ENCODE measurements at places on chromosomes 5 and 9.
A peak's percentile ranks its signal among the peaks of the same experiment; 100 is the strongest.

DNA sequence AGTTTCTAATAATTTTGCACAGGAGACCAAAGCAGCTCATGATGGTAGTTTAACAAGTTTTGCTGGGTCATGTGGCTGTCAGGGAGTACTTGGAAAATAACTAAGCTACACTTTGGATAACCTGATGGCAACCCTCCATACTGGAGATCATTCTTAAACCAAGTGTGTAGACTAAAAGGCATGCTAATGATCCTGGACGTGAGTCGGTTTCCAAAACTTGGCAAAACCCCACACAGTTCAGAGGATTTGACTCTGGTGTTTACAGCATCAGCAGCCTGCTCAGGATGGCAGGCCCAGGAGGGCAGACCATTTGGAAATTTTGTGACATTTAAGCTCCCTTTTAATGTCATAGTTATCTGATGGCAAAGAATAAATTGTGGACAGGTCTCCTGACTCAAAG, 196.5 kb upstream of the EFNA5 start:
- no peak for DNase-seq

- peak; percentile 29 for DNase-seq
Observed at GRCh38 chr9:35905912-35906679, at the start of gene HRCT1. Gene HRCT1, plus strand, starts transcription at chr9:35906202. Its CDS starts 86 bp downstream, at chr9:35906288.

DNA sequence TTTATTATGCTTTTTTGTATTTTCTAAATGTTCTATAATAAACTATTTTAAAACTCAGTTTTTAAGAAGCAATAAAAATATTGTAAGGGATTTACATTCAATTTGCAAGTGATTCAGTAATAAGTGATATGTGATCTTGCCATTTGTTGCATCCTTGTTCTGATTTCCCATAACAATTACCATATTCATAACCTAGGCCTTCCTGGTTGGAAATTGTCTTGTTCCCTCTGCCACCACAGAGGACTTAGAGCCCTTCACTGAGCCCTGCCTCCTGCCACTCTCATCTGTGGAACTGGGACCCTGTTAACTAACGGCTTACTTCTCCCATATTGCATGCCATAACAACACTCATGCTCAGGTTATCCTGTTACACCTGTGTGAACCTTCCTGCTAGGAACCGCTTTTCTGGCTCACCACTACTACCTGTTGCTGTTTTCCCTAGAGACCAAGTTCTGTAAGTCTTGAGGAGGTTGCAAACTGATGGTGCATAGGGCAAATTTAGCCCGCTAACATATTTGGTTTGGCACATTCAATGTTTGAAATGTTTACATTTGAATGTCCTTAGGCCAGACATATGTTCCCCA, 32.9 kb upstream of the DTWD2 start:
- no peak for DNase-seq

- DNase-seq = no peak
Observed at GRCh38 chr5:128681764-128682592, 143.9 kb upstream of the FBN2 start.

- DNase-seq = no peak
Observed at GRCh38 chr9:35705836-35706430, 16.2 kb upstream of the TPM2 start.

DNA sequence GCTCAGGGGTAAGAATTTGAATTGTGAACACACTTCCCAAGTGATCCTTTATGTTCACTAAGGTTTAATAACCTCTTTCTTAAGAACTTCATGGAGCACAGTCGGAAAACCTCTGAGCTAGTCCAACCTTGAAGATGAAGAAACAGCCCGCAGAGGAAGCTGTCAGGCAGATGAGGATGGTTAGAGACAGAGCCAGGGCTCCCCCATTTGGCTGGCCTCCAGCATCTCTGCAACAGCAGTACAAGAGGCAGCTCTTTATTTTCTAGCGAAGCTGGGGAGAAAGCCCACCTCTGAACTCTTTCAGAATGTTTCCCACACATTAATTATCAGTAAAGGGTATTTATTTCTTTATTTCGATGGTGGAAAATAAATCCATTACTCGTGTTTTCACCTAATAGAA, 350.8 kb downstream of the DMRT2 start:
- DNase-seq = no peak

- DNase-seq = no peak
Observed at GRCh38 chr9:86604741-86605140, 250.5 kb upstream of the TUT7 start.

DNA sequence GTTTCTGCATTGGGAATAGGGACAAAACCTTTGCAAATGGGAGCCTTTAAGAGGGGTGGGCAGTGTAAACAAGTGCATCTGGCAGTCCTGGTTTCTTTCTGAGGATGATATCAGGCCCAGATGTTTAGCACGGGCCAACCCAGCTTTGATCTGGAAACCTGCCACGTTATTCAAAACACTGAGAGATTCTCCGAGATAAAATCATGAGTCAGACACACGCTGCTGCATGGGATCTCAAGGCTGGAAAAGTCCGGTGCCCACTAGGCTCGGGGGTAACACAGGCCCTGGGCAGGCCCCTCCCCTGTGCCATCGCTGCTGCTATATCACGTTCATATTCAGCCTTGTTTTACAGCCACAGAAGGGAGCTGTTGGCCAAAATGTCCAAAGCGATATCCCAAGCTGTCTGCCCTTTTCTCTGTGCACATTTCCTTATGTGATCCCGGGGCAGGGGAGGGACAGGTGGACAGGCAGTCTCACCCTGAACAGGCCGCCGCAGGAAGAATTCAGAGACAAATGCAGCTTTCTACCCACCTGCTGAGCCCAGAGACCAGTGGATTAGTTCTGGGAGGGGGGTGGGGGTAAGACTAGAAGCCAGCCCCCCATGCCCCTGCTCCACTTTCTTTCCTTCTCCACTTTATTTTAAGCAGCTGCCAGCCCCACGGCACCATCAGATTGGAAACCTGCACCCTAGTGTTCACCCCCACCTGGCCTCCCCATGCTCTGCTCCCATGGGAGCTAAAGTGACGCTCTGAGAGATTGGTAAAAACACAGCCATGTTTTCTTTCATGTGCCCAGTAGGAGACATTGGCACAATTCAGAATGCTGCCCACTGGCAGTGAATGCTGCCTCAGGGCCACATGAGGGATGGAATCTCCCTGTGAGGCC, 63.1 kb downstream of the TMOD1 start:
- DNase-seq = no peak

GRCh38 chr5:135694012-135694411, 115.2 kb upstream of the CXCL14 start:
- DNase-seq = no peak

GRCh38 chr5:119397518-119398380, 41.9 kb downstream of the TNFAIP8 start:
- no peak for DNase-seq

DNA sequence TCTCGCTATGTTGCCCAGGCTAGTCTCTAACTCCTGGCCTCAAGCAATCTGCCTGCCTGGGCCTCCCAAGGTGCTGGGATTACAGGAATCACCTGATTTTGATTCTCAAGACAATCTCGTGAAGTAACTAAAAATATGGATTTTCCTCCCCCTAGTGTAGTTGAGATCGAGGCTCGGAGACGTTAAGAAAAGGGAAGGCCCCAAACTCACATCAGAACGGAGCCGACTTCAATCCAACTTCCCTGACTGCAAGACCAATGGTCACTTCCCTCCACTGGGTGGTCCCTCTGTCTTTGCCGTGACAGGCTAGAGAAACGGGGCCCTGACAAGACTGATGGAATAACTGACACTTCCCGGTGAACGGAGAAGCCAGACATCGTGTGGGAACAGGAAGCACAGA, 28.3 kb downstream of the BARHL1 start:
- no peak for DNase-seq

DNA sequence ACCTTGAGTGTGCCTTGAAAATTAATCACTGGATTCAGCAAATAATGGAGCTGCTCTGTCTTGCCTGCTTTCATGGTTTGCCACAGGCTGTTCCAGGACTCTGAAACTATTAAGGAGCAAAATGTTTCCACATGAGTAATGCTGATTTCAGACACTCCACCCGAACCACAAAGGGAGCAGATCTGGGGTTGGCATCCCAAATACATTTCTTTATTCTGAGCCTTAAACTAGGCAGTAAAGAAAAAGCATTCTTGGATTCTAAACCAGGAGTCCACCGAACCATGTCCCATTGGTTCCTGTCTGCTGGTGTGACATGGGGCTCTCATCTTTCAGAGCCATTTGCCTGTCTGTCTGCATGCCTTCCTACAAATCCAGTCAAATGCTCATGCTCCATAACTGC, 10.1 kb upstream of the C1QTNF3 start:
- DNase-seq = no peak

GRCh38 chr9:130174920-130175321, 2.7 kb downstream of the NCS1 start:
- no peak for DNase-seq

DNA sequence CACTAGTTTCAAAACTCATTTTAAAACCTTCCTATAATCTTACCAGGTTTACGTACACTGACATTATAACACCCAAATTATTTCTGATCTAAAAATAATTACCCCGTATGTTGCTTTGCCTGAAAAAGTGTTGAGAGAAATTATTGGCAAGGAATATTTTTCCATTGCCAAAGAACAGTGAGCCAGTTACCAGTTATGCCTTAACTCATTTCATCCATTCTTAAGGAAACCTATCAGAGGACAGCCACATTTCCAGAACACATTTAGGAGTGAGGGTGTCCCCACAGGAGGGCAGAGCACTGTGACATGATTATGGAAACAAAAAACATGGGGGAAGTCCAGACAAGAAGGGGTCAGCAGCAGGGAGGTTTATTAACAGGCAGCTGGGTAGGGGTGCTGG, 52.2 kb downstream of the GABBR2 start:
- no peak for DNase-seq

DNA sequence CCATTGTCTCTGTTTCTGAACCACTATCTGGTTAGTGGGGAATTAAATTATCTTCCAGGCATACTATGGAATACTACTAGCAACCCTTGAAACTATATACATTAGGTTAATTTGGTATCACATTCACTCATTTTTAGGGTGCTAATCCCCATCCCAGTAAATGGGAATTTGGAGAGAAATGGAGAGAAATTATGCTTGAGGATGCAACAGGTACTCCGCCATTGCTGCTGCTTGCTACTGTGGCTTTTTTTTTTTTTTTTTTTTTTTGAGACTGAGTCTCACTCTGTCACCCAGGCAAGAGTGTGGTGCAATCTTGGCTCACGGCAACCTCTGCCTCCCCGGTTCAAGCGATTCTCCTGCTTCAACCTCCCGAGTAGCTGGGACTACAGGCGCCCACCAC, 66.1 kb downstream of the AK8 start:
- DNase-seq = no peak

DNA sequence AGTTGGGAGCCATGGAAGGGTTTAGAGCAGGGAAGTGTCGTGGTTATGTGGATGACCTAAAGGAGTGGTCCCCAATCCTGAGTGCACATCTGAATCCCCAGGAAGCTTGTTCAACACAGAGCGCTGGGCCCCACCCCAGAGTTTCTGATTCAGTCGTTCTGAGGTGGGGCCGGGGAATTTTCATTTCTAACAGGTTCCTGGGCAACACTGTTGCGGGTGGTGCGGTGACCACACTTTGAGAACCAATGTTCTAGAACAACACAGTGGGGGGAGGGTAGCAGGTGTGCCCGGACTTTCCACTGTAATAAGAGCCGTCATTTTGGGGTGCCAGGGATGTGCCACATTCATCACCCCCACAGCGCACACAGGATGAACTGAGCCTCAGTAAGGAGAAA, 39.3 kb downstream of the DUSP1 start:
- no peak for DNase-seq

- DNase-seq = no peak
Observed at GRCh38 chr5:101611039-101611438, 685.0 kb downstream of the SLCO4C1 start.

GRCh38 chr5:171494452-171495121, 75.1 kb downstream of the FGF18 start:
- DNase-seq = no peak

GRCh38 chr5:13508559-13508958, 435.9 kb downstream of the DNAH5 start:
- DNase-seq = no peak

DNA sequence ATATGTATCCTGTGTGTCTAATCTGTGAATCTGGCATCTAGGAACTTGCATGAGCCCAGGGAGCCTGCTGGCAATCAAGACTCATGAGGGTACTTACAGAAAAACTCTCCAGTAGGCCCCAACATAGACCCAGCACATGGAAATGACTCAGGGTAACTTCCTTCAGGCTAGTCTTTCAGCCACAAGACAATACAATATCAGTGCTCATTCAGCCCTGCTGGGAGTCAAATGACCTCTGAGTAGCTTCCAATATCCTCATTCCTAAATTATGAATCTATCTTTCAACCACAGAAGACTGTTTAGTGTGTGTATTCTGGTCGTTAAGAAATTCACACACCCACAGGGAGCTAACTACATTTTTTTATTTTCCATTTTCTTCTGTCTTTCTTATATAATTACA, 1273.0 kb downstream of the EFNA5 start:
- DNase-seq = no peak

- no peak for DNase-seq
Observed at GRCh38 chr5:53411388-53411787, 69.0 kb upstream of the FST start.

Data from NCI-H2107 (cell line).